H1 (cell line): ENCODE measurements at places on chromosomes 7 and 10.

DNA sequence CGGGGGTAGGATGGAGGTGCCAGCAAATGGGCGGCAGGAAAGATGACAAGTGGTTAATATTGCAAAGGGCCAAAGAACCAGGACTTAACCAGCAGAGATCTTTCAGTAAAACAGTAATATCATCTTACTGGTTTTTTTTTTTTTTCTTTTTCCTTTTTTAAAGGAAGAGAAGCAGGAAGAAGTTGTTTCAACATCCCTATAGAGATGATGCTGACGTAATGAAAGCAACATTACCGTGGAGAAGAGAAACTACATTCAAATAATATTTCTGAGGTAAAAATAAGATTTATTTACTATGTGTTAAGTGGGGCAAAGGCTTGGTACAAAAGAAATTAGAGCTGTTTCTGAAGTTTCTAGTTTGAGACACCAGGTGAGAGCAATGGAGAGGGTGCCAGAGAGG is 11.0 kb downstream of the MINDY3 start:
- no peak for DNase-seq

DNA sequence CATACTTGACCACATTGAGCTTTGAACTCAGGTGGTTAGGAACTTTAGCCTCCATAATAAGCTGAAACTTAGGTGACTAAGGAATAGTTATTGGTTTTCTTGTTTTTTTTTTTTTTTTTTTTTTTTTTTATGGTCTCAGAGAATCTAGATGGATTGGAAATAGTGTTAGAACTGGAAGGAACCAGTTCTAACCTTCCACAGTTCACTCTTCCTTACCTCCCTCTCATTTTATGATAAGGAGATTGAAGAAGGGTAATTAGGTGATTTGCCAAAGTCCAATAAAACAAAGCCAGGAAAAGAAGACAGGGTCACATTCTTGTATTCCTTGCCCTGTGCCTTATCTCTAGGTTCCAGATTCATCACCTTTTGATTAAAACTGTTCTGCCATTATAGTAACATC is 71.7 kb upstream of the STRIP2 start:
- no peak for DNase-seq

- peak; percentile 60 for DNase-seq
These were observed 883.8 kb downstream of the LRMDA start for GRCh38 chr10:76315240-76315639.

- DNase-seq: no peak
These were observed 112.0 kb upstream of the CHST15 start for GRCh38 chr10:124205432-124205831.

GRCh38 chr7:137094-137891 is 55.1 kb upstream of the FAM20C start:
- no peak for DNase-seq
